HTR-8/SVneo (cell line): ENCODE measurements at places on chromosomes 3 and 15.

DNA sequence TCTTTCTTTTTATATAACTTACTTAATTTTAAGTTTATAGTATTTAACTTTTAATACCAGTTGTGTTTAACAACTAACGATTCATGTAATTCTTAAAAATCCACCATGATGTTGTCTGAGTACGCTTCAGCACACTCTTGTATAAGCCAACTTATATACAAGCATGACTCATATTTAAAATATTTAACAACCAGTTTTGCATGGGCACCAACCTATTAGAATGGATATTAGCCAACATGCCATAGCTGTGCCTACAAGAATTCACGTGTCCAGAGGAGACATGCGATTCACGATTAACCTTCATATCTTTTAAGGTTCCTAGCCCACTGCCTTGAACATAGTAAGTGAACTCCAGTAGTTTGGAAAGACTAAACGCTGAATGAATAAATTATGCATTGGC is 1023.2 kb downstream of the TBL1XR1 start:
- no peak for DNase-seq

DNA sequence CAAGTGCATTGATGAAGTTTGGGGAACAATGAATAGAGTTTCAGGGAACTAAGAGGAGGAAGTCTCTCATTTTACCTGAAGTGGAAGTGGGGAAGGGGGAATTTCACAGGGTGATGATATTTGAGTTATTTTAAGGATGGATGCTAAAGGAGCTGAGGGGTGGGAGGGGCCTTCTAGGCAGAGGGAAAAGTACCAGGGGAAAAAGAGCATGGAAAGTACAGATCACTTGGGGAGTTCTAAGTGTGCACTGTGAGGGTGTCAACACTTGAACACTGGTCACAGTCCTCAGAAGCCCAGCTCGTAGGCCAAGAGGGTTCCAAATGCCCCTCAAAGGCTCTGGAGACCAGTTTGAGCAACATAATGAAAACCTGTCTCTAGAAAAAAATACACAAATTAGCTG is 18.2 kb downstream of the LAMP3 start:
- no peak for DNase-seq

DNA sequence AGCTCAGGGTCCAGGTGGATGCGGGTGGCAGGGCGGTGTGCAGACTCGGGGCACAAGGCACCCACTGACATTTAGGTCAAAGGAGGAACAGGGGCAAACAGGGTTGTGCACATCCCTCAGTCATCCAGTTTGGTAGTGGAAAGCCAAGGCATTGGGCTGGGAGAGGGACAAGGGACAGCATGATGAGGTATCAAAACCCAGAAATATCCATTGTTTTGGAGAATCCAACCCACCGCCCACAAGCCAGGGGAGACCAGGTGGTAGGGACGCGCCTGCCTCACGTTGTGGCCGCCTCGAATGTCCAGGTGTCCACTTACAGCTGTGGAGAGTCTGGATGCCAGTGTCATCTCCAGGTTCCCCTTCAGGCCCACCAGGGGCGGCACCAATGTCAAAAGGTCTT is 33.3 kb downstream of the SLC41A3 start:
- no peak for DNase-seq

- no peak for DNase-seq
These were observed 12.4 kb downstream of the PCCB start for GRCh38 chr3:136262559-136262958.

- DNase-seq, result no peak
These were observed 365 bp upstream of the PDCD6IP start for GRCh38 chr3:33798113-33798417.

GRCh38 chr3:16378415-16378814 is 113.4 kb downstream of the OXNAD1 start:
- no peak for DNase-seq

DNA sequence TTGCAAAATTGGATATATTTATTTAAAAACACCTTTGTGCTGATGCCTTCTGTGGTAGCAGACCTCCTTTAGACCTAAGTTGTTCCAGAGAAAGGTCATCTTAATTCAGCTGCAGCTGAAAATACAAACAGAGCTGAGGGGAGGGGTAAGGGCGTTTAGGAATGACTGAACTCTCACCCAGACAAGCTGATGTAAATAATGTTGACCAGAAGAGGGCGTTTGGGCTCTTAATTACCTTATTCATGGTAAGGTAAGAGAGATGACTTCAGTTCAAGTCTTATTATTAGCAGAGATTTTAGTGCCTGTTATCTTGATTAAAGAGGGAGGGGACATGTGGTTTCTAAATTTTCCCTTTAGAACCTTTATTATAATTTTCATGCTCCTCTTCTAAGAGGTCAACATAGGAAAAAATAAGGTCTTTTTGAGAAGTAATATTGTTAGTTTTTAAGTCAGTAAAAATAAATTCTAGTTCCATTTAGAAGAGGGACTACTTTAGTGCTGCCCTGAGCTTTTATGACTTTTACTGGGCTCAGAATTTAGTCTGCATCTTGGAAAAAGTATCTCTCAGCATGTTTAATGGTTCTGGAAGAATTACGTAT is 46.3 kb downstream of the GPR171 start:
- DNase-seq, result peak; percentile 59

GRCh38 chr3:190024912-190025311 is 95.8 kb downstream of the P3H2 start:
- no peak for DNase-seq

- DNase-seq, result no peak
These were observed 23.5 kb downstream of the KIF9 start for GRCh38 chr3:47259114-47259513.

DNA sequence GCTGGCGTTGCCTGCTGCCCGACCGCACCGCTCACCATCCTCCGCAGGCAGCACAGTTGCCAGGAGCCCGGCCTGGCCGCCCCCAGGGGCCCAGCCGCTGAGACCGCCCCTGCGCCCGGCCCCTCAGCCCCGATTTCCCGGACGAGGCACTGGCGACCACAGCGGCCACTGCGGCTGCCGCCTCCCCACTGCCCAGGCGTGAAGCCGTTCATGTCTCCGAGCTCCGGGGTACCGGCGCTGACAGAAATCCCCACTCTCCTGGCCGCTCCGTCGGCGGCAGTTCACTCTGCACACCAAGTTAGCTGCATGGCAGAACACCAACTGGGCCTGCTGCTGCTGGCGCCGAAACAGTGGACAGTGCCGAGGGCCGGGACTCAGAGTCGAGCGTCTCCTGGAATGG is 8.5 kb downstream of the SELENOT start:
- DNase-seq, result no peak

DNA sequence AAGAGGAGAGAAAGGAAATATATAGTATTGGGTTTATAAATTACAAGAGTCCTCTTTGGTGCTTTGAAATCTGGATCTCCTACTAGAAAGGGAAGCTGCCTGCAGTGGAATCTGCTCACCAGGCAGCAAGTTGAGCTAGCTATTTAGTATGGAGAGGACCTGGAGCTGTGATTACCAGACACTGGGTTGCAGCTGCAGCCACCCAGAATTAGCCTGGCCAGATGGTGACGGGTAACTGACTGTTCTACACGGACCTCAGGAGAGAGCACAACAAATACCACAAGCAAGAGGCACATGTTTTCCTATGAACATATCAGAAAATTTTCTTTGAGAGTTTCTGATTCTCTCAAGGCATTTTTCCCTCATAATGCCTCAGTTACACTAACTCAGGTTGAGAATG is 46.5 kb downstream of the SYNPR start:
- DNase-seq, result no peak

DNA sequence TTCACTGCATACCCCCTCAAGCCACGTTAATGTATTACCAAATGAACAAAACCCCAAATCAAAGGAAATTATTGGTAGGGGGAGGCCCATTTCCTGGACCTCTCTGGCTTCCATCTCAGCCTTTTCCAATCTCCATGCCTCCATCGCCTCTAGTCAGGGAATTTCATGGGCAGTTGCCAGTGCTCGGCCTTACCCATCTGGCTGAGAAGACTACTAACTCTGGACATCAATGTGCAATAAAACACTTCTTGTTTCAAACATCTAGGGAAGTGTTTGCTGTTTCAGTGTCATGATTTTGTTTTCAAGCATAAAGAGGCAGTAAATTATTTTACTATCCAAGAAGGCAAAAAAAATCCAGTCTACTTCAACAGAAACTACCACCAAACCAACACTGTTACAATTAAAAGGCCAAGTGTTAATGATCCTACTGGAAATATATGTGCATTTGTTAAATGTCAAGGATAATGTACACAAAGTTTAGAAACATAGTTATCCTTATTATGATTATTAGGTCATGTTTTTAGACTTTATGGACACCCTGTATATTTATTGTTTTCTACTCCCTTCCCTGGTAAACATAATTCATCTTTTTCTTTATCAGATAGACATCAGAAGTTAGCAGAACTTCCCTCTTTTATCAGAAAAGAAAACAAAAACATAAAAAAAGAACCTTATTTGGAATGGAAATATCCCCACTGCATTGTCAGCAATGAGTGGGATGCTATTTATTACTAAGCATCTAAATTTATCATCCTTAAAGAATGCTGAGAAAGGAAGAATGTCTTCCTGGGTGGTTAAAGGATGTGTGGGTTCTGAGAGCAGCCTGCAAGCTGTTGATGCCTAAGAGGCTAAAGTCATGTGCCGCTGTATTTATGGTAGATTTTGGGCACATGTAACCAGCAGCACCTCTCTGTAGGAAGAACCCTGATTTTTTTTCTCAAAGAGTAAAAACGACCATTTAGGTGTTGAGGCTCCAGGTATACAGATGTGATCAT is 15.2 kb downstream of the LDHAL6B start:
- peak; percentile 55 for DNase-seq

DNA sequence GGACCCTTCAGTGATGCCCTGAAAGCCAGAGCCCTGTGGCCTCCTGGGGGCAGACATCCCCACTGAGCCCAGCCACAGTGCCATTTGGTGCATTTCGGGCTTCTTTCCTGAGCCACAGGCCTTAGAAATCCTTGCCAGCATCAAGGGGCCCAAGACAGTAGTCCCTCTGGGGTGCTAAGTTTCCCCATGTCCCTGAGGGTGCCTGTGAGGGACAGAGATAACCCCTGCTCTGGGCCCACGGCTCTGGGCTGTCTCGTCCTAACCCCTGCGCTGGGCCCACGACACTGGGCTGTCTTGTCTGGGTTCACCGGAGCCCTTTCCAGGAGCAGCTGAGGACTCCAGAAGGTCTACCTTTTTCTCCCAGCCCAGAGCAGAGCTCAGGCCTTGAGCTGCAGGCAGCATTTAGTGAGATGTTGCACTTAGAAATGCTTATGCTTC is 45.1 kb upstream of the FGD5 start:
- DNase-seq, result no peak

GRCh38 chr3:3605226-3605625 is 194.0 kb upstream of the LRRN1 start:
- DNase-seq, result no peak

DNA sequence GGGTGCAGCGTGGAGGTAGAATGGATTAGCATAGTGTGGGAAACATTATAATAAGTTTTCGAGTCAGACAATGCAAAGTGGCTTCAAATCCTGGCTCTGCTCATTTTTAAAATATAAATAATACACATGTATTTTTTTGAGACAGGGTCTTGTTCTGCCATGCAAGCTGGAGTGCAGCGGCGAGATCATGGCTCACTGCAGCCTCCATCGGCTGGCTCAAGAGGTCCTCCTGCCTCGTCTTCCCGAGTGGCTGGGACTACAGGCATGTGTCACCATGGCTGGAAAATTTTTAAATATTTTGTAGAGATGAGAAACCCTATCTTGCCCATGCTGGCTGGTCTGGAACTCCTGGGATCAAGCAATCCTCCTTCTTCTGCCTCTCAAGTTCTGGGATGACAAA is 194.9 kb downstream of the ROBO1 start:
- no peak for DNase-seq

- DNase-seq, result no peak
These were observed 293.6 kb downstream of the GAP43 start for GRCh38 chr3:115916866-115917265.

GRCh38 chr3:135889443-135889842 is 76.1 kb upstream of the PPP2R3A start:
- DNase-seq, result no peak

- no peak for DNase-seq
These were observed 6.2 kb downstream of the DISP2 start for GRCh38 chr15:40364251-40364650.

DNA sequence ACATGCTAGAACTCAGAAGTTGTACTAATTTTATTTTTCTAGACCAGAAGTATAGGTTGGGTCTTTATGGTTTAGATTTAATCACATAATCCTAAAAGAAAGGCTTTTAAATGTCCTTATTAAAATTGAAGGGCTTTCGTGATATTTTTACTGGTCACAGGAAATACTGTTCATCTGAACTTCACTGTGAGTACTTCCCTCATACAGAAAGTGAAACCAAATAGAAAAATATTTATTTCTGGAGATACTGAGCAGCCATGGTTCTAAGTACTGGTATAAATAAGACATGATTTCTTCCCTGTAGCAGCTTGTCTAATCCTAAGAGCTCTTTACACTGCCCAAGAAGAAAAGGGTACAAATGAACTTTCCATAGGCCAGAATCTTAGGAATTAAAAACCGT is 2.0 kb downstream of the SNRK start:
- DNase-seq, result no peak

GRCh38 chr3:105755121-105755886 is 113.5 kb downstream of the CBLB start:
- no peak for DNase-seq

DNA sequence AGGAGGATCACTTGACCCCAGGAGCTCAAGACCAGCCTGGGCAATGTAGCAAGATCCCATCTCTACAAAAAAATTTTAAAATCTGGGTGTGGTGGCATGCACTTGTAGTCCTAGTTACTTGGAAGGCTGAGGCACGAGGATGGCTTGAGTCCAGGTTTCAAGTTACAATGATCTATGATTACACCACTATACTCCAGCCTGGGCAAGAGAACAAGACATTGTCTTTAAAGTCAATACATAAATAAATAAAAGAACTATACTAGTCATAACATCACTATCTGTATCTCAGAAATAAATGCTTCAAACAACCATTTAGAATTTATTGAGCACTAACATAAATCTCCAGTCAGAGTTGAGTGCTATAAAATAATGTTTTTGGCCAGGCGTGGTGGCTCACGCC is 8.5 kb upstream of the PHLDB2 start:
- DNase-seq, result no peak
